ENCODE measurements at places on chromosomes 12 and 14. TPM values are rescaled to one million over a fixed set of nuclear protein-coding genes. Genes with fewer than 3 reads are reported as not detected.

- DNase-seq, result no peak
These were observed 173.8 kb upstream of the CNOT2 start for GRCh38 chr12:70069221-70070105.

DNA sequence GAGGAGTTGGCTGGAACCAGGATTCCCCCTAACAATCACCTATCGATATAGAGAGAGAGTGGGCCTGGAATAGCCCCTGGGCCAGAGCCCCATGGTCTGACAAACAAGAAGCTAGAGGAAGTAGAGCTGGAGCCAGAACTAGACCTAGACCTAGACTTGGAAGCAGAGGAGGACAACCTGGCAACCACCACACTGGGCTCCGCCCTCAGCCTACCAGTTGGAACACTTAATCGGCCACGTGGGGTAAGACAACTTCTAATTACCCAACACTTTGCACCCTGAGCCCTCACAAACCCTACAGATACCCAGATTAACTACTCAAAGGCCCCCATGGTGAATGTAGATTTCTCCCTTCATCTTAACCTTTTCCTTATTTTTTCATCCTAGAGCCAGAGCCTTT, 4.6 kb upstream of the PA2G4 start:
- no peak for DNase-seq

GRCh38 chr12:57244312-57244696, 6.7 kb downstream of the STAC3 start:
- peak; percentile 46 for DNase-seq

GRCh38 chr12:46773586-46774321, 52.0 kb downstream of the SLC38A4 start:
- DNase-seq, result no peak

DNA sequence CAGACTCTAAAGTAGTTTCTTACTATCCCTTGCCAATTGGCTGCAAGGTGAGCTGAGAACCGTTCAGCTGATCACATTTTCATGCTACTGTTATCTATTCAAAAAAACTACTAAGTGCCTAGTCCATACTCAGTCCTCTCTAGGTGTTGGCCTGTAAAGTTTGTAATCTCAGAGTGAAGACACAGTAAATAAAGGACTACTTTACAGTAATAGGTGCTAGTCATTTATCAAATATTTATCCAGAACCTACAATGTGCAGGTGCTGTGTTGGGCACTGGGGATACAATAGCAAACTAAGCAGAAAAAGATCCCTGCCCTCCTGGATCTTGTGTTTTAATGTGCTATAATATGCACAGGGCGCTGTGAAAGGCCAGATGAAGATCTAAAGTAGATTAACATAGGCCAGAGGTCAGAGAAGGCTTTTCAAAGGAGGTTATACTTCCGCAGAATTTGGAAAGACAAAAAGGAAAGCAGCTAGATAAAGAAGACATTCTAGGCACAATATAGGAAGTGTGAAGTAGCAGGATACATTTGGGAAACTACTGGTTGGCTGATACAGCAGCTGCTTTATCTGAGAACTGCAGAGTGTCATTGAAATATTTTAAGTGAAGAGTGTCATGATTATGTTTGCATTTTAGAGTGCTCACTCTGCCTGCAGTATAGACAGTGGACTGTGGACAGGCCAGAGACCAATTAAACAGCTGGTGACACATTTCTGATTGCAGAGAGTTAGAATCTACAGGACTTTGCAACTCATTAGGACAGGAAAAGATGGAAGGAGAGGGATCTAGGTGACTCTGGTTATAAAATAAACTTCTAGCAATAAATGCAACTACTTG, 8.0 kb upstream of the ACTR10 start:
- DNase-seq, result no peak

- DNase-seq, result no peak
These were observed 143.9 kb upstream of the NCOR2 start for GRCh38 chr12:124711344-124711743.

GRCh38 chr12:177336-177979, 36.5 kb downstream of the SLC6A12 start:
- no peak for DNase-seq

DNA sequence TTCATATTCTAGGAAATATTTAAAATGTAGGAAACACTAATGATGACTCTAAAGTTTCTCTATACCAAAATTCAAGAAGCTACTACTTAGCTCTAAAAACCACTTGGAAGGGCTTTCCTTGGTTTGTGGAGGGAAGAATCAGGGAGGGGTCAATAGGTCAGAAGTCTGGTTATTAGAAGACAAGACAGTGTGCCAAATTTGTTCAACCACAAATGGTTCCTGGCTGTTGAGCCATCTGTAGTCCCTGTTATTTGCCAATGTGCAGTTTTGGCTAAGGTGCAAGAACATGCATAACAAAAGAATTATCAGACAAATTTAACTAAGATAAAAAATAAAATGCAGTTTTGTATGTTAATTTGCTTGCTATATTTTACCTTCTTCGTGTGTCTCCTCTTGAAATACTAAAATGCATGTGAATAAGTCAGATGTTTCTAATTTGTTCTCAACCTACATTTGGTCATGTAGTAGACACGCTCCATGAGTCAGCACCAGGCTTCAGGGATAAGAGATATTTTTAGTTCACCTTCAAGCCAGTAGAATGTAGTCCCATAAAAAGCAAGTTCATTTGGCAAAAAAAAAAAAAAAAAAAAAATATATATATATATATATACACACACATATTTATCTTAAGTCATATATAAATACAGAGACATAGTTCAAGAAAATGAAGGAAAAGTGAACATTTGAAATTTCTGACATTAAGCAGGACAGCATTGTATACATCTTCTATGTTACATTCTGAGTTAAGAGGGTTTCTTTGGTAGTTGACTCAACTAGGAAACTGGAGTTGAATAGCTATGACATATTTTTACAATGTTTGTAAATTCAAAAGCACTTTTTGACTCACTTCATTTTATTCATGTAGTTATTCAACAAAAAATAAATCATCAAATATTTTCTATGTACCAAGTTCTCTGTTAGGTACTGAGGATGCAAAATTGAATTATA, 123.3 kb downstream of the KCNC2 start:
- no peak for DNase-seq

DNA sequence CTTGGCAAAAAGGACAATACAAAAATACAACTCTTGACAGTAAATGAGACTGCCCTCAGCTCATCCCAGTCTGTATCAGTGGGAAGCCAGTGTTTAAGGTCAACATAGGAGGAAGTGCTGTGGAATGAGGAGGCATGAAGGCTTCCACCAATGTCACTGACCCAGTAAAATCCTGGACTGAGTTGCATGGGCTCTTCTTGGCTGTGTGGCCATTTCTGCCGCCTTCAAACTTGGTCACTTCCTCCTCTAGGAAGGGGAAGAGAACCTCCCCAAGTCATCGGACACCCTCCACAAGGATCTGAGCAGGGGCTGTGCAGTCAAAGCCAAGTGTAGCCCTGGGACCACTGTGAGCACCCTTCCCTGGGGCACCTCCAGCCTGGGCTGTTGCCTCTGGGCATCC, 11.9 kb downstream of the GPR68 start:
- DNase-seq, result no peak

The FIGNL2 gene
- total RNA-seq, result 0.60 TPM

The KCNK13 gene
- 0.56 TPM for total RNA-seq

The SLCO1B1 gene
- not detected for total RNA-seq

The KRT83 gene
- total RNA-seq, result not detected

The ADSS1 gene
- 8.2 TPM for total RNA-seq
